RCC 7860 (cell line): ENCODE measurements at places on chromosomes 3 and 15.
A peak's percentile ranks its signal among the peaks of the same experiment; 100 is the strongest.

DNA sequence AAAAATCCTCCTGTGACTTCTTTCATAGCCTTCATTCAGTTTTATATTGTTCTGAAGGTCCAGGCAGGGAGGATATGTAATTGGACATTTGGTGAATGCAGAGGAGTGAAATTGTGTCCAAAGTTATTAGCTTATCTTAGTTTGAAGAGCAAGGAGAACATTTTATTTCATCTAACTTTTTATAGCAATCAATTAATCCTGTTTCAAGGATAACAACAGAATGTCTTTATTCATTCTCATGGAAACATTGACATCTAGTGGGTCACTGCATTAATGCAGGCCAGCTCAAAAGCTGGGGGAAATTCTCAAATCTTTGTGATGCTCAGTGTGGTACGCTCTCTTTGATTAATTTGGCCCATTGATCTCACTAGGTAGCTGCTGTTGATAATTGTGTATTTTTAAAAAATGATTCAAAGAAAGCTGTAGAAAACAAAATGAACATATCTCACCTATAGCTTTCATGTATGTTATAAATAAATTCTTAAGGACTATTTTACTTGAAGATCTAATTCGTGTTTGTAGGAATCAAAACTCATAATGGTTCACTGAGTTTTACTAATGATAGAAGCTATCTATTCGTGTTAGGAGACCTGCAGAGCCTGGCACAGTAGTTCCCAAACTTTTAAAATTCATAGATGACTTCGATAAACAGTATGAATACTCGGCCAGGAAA lies 150.8 kb upstream of the KCNMB2 start:
- peak; percentile 26 for DNase-seq

DNA sequence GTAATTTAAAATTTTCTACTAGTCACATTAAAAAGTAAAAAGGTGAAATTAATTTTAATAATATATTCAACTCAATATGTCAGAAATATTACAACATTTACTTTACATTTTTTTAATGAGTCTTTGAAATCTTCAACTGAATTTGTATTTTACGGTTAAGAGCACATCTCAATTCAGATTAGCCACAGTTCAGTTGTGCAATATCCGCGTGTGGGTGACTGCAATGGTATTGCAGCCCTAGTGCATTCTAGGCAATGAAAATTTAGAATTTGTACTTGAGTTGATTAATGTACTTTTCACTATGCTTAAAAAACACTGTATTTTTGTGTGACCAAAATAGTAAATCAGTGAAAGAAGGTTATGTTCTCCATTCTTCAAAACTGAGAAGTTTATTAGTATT lies 57.3 kb downstream of the CEP63 start:
- DNase-seq = no peak

GRCh38 chr15:46442901-46443590 lies 808.2 kb downstream of the SQOR start:
- peak; percentile 50 for DNase-seq

DNA sequence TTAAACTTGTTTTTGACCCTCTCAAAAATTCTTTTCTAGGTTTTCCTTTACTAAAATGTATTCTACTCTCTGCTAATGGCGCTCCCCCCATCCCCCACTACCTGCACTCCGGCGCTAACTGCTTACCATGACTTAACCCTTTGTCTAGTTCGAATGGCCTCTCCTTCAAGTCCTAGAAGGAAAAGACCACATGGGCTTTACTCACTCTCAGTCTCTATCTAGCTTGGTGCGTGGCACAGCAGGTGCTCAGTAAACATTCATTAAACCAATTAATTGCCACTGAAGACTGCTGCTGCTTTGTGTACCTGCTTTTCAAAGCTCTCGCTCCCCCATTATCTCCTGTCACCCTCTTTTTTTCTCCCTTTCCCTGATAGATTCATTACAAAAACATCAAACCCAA lies 457.7 kb upstream of the THRB start:
- DNase-seq = no peak

- no peak for DNase-seq
These were observed 910 bp upstream of the ABHD6 start for GRCh38 chr3:58236527-58237237.

DNA sequence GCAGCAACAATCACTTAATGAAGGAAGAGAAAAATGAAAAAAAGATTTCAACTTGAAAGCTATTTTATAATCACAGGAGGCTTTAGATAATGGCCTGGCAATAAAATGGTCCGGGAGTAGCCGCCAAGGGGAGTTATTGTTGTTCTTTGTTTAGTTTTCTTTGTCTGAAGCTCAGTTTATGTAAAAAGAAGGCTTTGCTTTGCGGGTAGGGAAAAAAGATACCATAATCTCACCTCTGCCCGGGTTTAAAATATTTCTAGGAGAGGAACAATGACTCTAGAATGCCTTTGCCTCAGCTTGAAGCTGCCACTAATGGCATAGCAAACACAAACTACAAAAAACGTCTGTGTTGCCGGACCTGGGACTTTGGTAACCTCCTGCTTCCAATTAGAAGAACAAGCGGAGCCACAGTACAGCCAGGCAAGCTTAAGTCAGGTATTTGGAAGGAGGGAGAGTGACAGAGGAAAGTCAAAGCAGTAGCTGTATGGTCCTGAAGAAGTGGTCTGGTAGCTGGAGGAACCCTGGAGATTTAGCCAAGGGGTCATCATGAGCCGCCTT lies 764.5 kb downstream of the TUSC7 start:
- no peak for DNase-seq

DNA sequence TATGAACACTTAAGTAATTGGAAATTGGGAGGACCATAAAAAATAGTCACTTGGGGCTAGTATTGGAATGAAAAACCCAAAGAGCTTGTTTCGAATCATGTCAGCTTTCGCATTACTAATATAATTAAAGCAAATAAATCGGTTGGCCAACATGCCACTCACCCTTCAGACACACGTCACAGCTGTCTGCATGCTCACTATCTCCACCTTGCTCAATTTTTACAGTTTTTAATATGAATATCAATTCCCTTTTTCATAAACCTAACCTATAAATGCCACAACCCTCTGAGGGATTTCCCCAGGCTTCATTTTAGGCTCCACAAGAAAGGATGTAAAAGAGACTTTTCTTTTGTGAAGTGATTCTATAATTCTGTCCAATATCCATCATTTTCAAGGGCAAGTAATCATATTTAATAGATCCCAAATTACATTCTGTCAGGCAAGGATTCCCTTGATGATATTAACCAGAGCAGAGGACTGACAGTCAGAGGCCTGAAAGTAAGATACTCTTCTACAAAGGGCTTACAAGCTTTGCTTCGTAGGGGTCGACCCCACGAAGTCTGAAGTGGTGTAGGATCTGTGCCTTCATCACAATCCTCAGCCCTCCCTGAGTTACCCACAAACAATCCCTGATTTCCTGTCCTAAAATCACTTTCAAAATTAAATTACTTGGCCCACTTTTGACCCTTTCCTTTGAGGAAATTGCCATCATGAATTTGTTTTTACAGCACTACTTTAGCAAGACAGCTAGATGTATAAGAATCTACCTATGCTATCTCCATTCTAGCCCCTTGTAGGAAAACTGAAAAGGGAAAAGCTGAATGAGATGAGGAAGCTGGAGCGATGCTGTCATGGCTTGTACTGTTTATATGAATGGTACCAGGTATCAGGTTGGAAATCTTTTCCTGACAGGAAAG lies 44.5 kb downstream of the NANOGP8 start:
- no peak for DNase-seq

DNA sequence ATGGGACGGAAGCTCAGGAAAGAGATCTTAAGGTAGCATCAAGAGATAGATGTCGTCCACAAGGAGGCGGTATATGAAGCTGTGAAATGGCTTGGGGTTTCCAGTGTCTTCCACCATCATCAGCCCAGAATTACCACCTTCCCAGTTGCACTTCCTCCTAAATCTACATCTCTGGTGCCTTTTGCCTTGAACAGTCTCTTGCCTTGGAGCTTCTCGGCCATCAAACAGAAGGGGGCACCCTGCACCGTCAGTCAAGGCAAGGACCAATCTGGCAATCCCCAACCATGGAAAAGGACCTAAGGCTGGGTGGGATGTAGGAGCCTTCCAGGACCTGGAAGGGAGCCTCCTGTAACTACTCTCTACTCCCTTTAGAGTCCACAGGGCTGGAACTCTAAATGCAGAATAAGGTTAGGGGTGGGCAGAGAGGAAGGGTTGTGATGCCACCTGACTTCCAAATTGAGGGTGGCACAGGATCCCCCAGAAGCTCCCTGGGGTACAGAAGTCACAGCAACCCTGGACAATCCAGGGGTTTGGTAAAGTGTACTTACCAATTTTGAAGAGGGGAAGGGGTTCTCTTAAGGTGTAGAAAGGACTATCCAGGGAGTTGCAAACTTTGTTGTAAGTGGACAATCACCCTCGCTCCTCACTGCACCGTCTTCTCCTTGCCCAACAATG lies 1.0 kb upstream of the RYR3 start:
- no peak for DNase-seq

DNA sequence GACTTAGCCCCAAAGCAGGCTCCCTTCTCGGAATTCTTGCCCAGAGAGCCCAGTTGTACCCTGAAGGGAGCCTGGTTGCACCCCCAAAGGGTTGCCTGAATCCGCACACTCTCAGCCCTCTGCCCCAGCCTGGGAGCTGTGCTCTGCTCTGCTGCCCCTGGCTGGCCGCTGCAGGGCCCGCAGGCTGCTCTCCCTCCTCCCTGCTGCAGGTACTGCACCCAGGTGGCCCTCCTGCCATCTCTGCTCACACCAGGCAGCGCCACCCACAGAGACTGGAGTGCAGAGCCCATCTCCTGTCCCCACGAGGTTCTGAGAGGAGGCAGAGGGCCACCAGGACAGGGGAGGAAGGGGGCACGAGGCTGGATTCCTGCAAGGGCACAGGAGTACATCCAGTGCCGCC lies 134.2 kb upstream of the NSMCE3 start:
- no peak for DNase-seq

DNA sequence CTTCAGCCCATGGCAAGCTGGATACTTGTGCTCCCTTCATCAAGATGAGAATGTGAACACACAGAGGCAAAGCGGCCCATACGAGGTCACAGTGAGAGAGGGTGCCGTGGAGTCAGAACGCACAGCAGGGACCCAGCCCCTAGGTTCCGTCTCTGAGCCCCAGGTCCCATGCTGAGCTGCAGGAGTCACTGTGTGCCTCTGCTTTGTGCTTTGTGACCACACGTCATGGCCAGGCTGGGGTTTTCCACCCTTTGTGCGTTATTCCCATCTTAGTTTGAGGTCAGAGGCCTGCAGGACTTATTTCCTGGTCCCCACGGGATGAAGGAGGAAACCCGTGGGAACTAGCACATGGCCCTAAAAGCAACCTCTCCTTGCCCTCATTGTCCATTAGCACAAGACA lies 140.3 kb downstream of the TJP1 start:
- no peak for DNase-seq

DNA sequence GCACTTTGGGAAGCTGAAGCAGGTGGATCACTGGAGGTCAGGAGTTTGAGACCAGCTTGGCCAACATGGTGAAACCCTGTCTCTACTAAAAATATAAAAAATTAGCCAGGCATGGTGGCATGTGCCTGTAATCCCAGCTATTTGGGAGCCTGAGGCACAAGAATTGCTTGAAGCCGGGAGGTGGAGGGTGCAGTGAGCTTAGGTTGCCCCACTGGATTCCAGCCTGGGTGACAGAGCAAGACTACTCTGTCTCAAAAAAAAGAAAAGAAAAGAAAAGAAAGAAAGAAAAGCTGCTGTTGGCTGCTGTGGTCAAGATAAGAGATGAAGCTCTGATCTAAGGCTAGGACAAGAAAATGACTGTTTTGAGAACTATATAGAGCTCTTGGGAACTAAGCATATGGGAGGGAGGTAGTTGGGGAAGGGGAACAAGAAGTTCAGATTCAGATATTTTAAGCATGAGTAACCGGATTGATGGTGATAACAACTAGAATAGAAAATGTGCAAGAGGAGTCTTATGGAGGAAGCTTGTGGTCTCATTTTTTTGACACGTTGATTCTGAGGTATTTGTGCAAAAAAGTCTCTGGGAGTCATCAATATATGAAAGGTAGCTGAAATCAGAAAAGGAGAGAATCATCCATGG lies 25.7 kb downstream of the DNAH12 start:
- DNase-seq = peak; percentile 40
